ENCODE measurements at places on chromosomes 7 and 10.

DNA sequence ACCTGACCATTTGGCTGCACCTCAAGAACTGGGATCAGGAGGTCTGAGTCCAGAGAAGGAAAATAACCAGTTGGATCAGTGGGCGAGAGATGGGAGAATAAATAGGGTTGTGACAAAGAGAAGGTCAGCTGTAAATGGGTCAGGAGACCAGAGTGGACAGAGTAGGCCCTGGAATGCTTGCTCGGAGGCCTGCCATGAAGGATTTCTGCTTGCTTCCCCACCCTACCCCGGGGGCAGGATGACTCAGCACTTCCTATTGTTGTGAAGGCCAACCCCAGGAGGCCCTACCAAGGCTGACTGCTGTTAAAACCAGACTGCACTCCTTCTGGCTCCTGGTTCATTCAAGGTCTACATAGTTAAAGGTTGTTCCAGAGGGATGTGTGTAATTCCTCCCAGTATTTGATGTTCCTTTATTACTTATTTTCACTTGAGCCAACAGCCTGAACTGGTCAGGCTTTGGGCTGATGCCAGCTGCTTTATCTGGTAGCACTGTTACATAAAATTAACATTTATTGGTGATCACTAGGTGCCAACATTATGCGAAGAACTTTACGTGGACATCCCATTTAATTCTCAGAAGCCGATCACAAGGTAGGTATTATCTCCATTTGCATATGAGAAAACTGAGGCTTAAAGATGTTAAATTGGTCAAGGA, 27.3 kb upstream of the IFRD1 start:
- DNase-seq: peak; percentile 51

GRCh38 chr7:77253151-77253550, 53.5 kb upstream of the FGL2 start:
- no peak for DNase-seq

- DNase-seq: no peak
Measured at GRCh38 chr7:54672519-54672918, 86.5 kb downstream of the SEC61G start.

- DNase-seq: no peak
Measured at GRCh38 chr10:84329196-84329611, 815 bp downstream of the CCSER2 start.

DNA sequence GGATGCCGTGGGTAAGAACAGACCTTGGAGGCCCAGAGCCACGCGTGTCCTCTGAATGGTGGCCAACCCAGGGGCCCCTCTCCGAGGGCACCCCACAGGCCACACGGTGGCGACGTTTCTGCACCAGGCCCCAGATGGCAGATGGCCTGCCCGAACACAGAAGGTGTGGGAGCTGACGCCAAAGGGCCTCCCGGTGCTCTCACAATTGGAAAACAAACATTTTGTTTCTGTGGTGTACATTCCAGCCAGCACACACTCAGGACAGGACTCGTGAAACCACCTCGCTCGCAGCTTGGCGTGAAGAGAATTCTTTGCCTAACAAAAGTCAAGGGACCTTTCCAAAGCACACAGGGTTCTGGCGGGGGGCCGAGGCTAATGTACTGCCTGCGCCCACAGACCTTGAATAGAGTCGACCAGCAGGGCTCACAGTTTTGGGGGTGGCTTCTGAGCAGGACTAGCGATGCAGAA, 112.1 kb downstream of the FAM53B start:
- no peak for DNase-seq

DNA sequence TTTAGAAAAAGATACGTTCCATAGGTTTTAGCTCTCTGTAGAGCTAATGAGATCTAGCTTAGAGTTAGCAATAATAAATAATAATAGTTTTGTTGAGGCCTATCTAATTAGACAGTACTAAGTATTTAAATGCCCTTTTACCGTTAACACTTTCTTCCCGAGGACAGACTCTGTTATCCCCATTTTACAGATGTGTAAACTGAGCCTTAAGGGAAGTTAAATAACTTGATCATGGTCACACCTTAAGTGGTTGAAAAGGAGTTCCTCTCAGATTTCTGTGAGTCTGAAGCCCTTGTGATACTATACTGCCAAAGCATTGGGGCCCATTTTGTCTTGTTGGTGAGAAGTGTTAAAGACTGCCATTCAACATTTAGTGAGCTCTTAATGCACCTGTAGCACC, 61.6 kb downstream of the CYP51A1 start:
- DNase-seq: no peak

DNA sequence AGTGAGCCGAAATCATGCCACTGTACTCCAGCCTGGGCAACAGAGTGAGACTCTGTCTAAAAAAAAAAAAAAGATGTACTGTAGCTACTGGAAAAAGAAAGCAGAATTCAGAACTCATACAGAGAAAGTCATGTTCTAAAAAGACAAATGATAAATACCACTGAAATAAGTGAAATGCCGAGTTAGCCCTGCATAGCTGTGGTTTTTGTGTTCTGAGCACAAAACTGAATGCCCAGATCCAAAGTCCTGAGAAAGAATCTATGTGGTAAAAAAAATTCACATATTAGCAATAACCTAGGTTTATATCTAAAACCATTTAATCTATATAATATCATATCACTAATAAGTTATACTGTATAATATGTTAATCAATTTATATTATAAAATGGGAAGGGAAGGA, 29.3 kb upstream of the HECW1 start:
- DNase-seq: no peak

GRCh38 chr7:155459700-155460461, 2.0 kb downstream of the EN2 start:
- DNase-seq: no peak

DNA sequence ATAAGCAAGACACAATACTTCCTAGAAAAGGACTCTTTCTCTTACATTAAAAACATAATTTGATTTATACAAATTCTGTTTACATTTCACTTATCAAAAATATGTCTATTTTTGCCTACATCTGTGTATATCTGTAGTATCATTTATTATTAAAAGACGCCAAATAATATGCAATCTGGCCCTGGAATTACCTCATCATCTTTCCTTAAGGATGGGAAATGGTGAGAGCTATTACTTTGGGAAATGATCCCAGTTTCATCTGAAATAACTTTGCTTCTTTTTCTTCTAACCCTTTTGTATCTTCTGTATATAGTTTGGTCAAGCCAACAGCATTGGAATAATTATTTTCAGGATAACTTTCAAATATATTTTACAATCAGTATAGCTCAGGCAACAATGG, 85.0 kb downstream of the FAS start:
- no peak for DNase-seq

- DNase-seq: no peak
Measured at GRCh38 chr10:132549371-132549770, 11.8 kb downstream of the INPP5A start.

DNA sequence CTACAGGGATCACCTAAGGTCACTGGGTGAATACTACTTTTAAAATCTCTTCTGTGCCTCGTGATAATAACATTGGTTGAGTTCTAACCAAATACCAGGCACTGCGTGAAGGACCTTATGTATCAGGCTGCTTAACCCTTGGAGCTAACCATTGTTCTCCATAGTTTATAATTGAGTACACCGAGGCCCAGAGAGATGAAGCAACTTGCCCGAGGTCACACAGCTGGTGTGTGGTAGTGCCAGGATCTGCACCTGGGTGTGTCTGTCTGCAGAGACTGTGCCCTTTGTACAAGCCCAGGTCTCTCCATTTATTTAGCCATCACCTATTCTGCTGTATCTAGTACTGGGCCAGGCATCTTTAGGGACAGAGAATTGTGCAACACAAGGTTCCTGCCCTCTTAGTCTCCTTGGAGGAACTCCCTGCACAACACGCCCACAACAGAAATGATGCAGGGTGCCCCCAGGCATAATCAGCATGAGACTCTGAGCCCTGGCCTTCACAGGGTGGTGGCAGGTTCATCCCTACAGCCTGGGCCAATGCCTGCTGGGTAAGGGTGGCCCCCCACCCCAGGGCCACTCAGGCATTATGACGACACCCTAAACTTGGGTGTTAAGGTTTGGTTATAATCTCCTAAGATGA, 31.5 kb downstream of the UNC5B start:
- DNase-seq: no peak

DNA sequence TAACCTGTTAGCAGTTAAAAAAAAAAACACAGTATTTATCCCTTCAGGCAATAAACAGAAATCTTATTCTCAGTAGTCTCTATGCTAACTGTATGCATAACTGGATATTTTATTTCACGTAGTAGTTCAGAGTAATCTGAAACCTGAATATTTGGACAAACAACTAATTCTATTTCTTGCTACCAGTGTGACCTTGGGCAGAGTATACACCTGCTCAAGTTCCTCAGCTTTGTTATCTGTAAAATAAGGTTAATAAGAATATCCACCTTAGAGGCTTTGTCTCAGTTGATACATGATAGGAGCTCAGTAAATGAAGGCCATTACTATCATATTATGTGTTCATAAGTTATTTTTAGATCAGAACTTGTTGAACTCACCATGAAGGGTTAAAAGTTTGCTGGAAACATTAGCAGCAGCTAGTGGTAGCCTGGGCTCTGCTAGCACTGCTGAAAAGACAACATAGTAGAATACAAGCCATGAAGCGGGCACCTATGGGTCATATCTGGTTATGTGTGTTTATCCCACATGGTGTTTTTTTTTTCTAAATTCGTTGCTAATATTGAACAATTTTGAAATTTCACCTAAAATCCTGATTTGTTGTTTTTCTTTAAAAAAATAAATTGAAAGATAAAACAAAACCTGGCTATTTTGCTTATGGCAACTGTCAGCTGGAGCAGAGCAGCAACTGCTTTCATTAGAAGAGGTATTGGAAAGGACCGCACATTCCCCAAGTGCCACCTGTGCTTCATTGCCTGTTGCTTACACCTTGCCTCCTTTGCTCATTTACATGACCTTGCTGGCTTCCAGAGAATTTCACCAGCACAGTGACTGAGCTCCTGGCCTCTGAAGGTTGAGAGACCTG, 303.0 kb downstream of the PRKG1 start:
- no peak for DNase-seq

All from AML-193 (cell line).